ENCODE measurements at places on chromosomes 4 and X. TPM values are rescaled to one million over a fixed set of nuclear protein-coding genes. Genes with fewer than 3 reads are reported as not detected.

- DNase-seq, result no peak
Observed at GRCh38 chr4:114026447-114026846, 47.0 kb upstream of the ARSJ start.

GRCh38 chrX:110310896-110311295 is 7.0 kb downstream of the AMMECR1 start:
- no peak for DNase-seq

LRCH2 gene
- 8.1 TPM for total RNA-seq

SUPT20HL1 gene
- total RNA-seq, result not detected
